ENCODE measurements at places on chromosomes 3 and 15.
A peak's percentile ranks its signal among the peaks of the same experiment; 100 is the strongest.

DNA sequence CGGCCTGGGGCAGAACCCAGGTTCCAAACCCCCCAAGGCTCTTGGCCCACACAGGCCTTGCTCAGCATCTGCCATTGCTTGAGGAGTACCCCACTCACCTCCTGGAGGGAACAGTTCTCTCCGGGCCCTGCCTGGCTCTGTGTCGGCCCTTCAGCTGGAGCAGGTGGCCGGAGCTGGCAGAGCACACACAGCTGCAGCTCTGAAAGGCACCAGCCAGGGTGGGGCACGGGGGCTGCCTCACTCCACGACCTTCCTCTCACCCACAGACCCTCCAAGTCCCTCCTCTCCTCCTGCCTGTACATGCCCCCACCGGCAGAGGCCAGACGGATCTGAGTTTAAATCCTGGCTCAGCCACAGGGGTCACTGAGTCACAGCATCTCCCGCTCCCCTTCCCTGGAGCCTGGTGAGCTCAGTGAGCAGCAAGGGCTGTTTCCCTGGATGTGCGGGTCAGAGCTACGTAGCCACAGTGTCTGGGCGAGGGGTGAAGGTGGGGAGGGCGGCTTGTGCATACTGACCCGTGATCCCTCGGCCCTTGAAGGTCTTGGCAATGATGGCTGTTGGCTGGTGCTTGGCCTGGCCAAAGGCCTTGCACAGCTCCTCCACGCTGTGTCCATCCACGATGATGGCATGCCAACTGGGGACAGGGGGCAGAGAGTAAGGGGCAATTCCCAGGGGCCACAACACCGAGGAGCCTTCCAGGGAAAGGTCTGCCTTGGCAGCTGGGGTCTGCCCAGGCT, 23.0 kb downstream of the TKT start:
- no peak for DNase-seq

DNA sequence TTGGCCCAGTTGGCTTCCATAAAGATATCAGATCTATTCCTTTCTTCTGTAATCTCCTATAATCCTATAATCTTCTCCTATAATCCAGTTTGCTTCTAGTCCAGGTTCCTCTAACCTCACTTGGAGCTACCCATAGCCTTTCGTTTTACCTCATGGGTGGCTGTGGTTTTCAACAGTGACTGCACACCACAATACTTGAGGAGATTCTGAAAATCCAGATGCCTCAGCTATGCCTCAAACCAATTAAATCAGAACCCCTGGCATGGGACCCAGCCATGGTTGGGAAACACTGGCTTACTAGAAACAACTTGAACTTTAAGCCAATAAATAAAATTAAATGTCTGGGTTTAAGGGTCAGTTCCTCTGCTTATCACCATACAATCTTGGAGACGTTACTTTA, 86.1 kb upstream of the NTRK3 start:
- no peak for DNase-seq

DNA sequence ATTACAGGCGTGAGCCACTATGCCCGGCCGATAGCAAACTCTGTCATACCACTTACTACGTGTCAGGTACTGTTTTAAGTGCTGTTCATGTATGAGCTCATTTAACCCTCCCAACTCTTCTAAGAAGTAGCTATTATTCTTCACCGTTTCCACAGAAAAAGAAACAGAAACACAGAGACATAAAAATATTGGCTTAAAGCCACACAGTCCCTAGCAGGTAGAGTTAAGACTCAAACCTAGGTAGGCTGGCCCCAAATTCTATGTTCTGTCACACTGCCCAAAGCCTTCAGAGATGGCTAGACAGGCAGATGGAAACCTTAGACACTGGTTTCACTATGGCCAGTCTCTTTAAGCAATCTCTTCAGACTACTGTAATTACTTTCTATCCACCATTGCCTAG, 149.8 kb upstream of the KCNMB2 start:
- DNase-seq = no peak

DNA sequence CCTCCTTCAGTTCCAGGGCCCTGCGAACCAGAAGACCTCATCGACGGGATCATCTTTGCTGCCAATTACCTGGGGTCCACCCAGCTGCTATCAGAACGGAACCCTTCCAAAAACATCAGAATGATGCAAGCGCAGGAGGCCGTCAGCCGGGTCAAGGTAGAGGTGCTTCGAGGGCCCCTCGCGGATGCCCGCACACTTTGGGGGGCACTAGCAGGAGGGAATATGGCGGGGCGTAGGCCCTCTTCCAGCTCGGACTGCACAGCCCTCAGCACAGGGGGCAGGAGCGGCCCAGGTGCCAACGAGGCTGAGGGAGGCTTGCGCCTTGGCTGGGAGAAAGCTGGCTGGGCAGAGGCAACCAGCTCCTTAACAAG, 176.6 kb downstream of the NSMCE3 start:
- DNase-seq = no peak

DNA sequence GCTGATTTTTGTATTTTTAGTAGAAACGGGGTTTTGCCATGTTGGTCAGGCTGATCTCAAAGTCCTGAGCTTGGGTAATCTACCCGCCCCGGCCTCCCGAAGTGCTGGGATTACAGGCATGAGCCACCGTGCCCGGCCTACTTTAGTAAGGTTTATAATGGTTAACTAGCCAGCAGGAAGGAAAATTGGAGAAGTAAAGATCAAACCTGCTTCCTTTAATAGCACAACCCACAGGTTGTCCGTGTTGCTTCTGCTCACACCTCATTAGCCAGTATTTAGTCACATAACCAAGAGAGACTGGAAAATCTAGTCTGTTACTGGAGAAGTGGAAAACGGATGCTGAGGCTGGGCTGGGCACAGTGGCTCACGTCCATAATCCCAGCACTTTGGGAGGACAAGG, 51.9 kb upstream of the TBL1XR1 start:
- no peak for DNase-seq

- peak; percentile 100 for DNase-seq
Measured at GRCh38 chr3:151305060-151305774, 11.4 kb downstream of the GPR87 start.

DNA sequence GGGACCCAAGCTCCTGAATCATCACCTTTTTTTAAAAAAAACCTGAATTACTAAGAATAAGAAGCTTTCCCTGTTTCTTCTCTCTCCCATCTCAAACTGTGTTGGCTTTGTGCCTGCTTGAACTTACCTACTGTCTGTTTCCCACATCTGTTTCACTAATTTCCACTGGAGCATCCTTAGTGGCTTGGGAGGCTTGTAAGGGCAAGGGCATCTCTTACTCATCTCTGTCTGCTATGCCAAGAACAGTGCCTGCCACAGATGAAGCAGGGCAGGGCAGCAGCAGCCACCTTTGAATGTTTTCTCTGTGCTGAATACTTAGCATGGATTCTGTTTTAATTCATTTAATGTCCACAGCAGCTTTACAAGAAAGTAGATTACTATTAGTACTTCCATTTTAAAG, 42.3 kb downstream of the SNRK start:
- DNase-seq = no peak

DNA sequence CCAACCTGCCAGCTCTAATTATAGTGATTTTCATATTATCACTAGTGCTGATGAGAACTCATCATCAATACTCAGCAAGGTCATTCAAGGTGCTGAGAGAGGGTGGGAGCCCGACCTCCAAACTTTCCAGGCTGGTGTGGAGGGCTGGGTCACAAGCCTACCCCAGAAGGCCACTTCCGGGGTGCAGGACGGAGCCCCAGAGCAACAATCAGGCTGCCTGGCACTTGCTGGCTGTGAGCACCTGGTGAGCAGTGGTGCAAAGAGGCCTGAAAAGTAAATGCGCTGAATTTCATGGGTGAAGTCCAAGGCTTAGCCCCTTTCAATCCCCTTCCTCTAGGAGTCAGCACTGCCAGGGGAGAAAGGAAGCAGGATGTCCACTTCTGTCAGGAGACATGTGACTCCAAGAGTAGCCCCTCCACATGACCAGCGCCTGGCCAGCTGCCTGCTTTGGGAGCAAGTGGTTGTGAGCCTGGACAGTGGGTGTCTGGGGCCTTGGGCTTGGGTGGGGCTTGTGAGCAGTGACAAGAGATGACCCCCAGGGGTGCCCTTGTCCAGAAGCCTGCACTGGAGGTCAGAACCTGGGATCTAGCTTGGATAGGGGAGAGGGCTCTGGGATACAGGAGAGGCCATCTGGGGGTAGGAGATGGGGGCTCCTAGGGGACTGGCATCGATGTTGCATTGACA, 165.0 kb upstream of the TLE3 start:
- no peak for DNase-seq

GRCh38 chr3:2568156-2568555, 469.5 kb downstream of the CNTN4 start:
- no peak for DNase-seq

DNA sequence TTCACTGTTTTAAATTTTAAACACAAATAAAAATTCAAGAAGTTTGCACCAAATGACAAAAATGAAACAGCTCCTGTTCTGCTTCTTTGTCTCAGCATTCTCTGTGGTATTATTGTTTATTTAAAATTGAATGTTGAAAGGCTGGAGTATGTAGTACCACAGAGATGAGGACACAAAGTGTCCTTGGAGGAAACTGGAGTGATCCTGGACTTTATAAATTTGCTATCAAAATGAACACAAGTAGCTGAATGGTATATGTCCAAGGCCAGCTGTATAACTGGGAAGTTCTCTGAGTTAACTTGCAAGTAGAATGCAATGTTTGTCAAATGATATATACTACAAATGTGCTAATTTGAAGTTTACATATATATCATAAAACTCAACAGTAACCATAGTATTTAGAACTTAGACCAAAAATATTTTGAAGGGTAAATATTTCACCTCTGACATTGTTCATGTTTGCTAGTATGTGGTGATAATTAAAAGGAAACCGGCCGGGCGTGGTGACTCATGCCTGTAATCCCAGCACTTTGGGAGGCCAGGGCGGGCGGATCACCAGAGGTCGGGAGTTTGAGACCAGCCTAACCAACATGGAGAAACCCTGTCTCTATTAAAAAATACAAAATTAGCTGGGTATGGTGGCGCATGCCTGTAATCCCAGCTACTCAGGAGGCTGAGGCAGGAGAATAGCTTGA, 12.3 kb downstream of the BTLA start:
- peak; percentile 72 for DNase-seq

- DNase-seq = no peak
Measured at GRCh38 chr3:151351219-151351618, 21.9 kb upstream of the P2RY13 start.

GRCh38 chr3:122427857-122428471, 12.1 kb upstream of the WDR5B start:
- DNase-seq = no peak

- no peak for DNase-seq
Measured at GRCh38 chr15:86193716-86194380, 114.2 kb downstream of the AGBL1 start.

GRCh38 chr3:111338059-111338698, 203.8 kb upstream of the CD96 start:
- peak; percentile 79 for DNase-seq

DNA sequence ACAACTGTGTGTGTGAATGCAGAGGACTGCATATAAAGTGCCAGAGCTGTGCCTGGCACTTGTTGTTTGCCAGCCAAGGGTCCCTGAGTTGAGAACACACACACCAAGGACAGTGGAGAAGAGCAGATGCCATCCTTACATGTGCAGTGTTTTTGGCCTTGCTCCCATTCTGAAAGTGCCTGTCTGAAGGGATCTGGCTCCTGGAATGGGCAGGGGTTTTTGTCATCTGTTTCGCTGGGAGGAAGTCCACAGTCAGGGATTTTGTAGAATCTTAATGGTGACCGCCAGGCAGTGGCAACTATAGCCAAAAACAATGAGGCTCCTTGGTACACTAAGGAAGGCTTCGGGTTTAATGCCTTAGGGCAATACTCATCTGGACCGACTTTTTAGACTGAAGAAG, 63.7 kb downstream of the DUT start:
- no peak for DNase-seq

GRCh38 chr3:64715211-64715982, 27.6 kb upstream of the ADAMTS9 start:
- no peak for DNase-seq

DNA sequence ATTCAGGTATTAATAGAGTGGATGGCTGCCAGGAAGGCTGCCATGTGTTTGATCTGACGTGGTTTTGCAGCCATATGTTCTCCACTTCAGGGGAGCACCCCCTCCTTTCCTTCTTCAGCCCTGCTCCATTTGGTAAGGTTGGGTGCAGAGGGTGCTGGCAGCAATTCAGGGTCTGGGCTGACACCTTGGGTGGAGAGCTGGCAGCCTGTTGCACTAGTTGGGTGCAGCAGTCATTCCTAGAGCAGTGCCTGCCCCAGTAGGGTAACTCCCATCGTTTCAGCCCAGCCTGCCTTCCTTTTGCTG, 1.5 kb downstream of the TYRO3 start:
- no peak for DNase-seq

- no peak for DNase-seq
Measured at GRCh38 chr3:24355806-24356205, 138.8 kb downstream of the THRB start.

DNA sequence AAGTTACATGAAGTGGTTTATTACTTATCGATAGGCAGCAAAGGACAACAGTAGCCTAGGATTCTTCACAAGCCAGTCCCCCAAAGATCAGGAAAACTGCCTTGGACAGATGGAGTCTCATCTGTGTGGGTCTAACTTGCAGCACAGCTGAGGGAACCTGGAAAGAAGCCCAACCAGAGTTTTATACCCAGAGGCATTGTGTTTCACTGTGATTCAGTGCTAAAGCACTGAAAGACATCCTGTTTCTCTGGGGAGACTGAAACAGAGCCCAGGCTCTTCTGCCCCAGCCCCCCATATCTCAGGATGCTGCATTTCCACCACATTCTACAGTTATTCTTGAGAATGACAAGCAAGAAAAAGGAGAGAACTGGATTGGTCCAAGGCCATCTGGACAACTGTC, 48.2 kb upstream of the PYDC2 start:
- DNase-seq = peak; percentile 69

DNA sequence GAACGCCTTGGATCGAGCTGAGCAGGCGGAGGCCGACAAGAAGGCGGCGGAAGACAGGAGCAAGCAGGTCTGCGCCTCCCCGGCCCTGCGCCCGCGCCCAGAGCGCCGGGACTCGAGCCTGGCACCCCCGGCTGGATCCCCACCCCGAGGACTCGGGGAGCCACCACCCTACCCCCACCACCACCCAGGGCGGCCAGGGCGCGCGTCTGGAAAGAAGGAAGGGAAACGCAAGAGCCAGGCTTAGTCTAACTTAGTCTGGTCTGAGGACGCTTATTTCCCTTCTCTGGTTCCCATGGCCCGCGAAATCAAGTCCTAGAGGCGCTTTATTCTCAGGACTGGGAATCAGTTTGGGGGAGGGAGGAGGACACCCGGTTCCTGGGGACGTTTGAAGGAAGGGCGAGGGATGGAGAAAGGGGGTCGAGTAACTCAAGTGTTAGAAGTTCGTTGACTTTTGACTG, 359 bp downstream of the TPM1 start:
- DNase-seq = no peak

DNA sequence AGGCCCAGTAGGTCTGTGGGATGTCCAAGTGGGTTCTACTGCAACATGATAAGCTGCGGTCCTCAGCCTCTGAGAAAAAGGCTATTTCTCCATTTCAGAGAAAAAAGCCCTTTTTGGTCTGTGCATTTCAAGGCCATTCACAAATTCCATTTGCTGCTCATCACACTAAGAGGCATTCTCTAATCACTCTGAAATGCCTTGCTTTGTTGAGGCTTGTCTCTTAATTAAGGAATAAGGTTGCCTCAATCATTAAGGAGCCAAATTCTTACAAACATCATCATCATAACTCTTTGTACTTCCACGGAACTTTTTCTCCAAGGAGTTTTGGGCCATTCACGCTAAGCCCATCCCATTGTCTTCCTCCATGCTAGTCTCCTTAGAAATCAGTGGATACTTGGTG, 74.4 kb downstream of the BOC start:
- peak; percentile 36 for DNase-seq

GRCh38 chr3:103873897-103874545, 1439.2 kb downstream of the ZPLD1 start:
- DNase-seq = peak; percentile 92
